NCI-H460 (cell line): ENCODE measurements at places on chromosomes 2 and 18.

DNA sequence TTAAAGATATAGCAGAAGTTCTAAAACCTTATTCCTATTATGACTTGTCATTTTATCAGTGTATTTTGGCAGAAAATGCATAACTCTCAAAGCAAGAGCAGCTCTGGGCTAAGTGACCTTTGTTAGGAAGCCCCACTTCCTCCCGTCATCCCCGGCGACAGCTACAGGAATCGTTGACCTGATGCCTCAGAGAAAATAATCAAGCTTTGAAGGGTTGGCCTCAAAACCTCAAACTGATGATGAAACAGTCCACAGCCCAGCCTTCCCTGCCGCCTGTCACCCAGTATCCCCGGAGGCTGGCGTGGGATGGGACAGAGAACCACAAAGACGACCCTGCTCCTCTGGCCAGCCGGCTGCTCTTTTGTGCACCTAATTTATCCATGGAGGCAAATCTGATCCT lies 65.3 kb downstream of the KCNF1 start:
- no peak for DNase-seq

DNA sequence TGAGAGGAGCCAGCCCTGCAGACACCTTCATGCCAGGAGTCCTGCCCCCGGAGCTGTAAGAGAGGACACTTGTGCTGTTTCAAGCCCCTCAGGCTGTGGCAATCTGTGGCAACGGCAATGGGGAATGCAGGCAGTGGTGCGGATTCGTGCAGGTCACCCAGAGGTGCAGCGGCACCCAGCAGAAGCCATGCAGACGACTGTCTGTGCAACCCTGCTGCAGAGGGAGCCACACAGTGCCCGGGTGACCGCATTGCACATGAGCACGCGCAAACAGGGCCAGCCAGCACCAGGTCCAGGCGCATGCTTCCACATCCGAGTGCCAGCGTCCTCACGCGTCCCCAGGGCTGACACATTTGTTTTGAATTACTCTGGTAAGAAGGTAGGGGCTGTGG lies 84.8 kb upstream of the GPC1 start:
- no peak for DNase-seq

- no peak for DNase-seq
Measured at GRCh38 chr2:1723397-1724042, 20.8 kb downstream of the PXDN start.

DNA sequence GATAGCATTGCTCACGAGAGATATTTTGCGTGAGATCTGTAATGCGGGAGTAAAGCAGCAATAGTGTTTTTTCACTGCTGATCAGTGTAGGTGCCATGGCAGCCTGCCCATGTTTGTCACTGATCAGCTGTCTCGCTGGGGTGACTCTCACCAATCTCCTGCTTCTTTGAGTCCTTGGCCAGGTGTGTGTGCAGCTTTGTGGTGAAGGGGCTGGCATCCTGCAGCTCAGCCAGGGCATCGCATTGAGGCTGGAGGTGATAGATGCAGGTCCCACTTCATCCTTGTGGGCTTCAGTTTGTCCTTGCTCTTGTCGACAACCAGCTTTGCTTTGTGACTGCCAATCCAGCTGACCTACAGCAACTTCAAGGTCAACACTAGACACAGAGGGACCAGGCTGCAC lies 258.3 kb upstream of the CXCR4 start:
- no peak for DNase-seq
